ENCODE measurements at places on chromosomes 1 and 21.

DNA sequence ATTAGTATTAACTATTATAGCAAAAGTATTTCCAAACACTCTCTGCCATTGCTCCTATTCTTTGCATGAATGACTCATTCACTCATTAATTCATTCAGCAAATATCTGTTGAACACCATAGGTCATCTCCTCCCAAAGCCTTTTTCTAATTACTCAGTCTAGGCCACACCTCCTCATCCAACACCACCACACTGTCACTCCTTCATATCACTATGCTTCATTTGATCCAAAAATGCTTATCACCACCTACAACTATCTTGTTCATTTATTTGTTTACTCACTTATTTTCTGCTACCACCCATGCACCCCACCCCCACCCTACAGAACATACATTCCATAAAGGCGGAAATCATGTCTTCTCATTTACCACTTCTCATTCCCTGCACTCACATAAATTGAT lies 94.4 kb upstream of the TNFSF4 start:
- DNase-seq = no peak

DNA sequence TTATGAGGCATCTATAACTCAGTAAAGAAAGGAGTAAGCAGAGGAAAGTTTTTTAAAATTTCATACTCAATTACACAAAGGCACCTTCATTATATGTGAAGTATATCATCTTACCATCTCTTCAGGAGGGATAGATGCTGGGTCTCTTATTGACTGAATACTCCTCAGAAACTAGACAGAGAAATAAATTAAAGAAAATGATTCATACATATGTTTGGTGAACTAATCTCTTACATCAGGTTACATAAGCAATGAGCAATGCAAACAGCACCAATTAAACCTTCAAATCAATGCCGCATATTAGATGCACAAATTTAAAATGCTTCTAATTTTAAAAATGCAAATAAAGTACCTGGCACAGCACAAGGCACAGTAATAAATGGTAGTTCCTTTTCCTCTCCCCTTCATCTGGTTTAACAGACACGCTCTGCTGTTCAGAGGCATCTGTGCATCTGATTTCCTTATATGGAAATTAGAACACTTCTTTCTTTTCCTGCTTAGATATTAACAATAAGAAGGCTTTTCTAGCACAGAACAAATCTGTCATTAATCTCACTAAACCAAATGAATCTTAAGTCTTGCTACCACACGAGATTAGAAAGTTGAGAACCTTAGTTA lies 20.0 kb downstream of the SCYL3 start:
- DNase-seq = no peak

DNA sequence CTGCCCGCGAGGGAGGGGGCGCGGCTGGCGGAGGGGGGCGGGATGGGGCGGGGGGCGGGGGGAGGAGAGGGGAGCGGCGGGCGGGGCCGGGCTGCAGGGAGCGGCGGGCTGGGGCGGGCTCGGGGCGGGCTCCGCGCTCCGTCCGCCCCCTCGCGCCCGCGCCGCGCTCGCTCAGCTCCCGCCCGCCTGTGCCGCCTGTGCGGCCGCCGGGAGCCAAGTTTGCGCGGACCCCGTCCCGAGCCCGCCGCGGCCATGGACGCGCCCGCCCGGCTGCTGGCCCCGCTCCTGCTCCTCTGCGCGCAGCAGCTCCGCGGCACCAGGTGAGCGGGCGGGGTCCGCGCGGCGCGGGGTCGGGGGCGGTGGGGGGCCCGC lies at the start of gene GABRD:
Gene GABRD, plus strand, starts transcription at position 174 of the 372 bp plus-strand sequence. Its CDS starts 79 bp downstream, at position 253.
- DNase-seq = peak; percentile 12

- DNase-seq = no peak
Measured at GRCh38 chr21:36708286-36709029, 9.5 kb downstream of the SIM2 start.

DNA sequence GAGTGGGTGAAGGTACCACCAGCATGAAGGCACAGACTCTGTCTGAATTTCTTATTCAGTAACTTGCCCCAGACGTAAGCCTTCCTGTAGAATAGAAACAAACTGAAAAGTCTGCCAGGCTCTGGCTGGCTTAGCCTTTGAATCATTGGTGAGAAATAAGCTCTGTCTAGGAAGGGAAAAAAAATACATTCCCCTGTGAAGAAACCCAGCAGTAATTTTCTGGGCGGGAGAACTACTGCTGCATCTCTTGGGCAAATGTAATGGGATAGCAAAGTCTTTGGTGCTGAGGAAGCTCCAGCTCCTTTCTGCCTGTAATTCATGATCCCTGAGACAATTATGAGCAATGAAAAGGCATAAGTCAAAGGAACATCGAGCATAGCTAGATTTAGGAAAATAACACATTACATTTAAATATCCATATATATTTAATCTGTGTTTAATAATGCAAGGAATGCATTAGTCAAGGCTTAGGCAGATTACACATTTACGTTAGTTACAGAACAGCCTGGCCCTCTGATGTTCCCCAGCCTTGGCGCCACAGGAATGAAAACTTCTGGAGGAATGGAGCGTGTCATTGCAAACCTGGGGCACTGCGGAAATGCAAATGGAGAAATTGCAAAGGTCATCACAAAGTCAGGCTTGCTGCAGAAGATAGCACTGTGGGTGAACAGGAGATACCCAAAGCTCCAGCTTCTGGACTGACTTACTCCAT lies 216.3 kb upstream of the CAMK1G start:
- no peak for DNase-seq

DNA sequence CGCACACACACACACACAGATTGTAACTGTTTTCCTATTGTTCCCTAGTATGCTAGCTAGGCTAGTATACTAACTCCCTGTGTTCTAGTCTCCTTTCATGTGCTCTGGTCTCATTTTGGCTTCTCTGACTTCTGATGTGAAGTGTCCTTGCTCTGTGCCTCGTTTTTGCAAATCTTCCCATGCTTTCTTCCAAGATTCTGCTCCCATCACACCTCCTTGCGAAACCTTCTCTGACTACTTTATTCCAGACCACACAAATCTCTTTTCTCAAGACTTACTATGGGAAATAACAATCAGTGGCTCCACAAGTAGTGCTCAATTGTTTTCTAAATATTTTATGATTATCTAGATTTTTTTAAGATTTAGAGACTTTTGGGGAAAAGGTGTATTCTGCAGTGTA lies 10.3 kb downstream of the PRRX1 start:
- DNase-seq = no peak

DNA sequence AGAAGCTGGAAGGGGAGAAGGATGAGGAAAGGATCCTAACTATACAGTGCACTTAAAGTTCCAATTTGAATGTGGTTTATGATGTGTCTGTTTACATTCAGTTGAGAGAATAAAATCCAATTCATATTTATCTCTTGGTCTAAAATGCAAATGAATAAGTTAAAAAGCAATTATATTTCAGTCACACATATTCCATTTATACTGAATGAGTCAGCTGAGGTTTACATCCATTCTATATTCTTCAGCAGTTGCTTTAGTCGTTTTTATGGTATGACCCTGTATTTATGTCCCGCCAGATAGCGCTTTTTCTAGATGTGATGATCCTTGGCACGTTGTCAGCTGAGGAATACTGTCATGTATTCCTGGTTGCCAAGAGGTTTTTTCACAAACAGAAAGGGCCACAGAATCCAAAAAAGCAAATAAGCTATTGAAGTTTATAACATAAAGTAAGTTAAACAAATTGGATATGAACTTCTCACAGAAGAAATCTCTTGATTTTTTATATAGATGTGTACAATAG lies 866.2 kb downstream of the NCAM2 start:
- DNase-seq = no peak

- DNase-seq = no peak
Measured at GRCh38 chr1:22836850-22837249, 126.2 kb downstream of the EPHB2 start.

DNA sequence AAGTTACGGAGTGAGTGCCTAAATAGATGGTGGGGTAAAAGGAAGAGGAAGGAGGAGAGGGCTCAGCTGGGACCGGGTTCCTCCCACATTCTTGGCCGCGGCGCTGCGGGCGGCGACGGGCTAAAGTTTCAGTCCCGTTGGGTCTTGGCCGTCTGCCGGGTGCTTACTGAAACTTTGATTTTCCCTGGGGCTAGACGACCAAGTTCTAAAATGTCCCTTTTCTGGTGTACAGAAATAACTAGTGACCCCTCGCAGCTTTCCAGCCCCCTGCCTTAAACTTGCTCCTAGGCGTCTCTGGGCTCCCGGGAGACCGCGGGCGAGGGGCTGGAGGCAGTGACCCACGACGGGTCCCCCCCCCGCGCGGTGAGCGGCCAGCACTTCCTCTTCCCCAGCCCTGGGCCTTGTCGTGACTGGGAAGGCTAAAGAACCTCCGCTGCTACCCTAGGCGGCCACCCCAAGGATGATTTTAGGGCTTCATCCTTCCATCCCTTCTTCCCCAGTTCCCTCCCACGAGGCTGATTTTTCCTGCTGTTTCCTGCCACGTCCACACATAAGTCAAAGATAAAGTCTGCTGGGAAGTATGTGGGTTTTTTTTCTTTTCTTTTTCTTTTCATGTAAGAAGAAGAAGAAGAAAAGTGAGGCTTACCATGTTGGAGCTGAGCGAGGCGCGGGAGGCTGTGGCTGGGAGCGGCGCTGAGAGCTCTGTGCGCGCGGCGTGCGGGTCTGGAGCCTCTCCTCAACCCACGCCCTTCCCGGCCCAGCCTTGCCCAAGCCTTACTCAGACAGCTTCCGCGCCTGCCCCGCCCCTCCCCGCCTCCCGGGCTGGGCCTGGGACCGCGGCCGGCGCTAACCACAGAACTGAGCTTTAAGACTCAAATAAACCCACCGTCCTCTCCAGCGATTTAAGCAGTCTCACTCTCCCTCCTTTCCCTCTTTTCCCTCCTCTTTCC lies at the start of gene S100A11:
Gene S100A11, minus strand, starts transcription at position 738 of the 950 bp plus-strand sequence. Its CDS starts 89 bp downstream, at position 649.
- DNase-seq = peak; percentile 84

- DNase-seq = no peak
Measured at GRCh38 chr1:217896490-217896889, 265.3 kb downstream of the SPATA17 start.

GRCh38 chr1:8166406-8166805 lies 140.3 kb upstream of the ERRFI1 start:
- DNase-seq = no peak

DNA sequence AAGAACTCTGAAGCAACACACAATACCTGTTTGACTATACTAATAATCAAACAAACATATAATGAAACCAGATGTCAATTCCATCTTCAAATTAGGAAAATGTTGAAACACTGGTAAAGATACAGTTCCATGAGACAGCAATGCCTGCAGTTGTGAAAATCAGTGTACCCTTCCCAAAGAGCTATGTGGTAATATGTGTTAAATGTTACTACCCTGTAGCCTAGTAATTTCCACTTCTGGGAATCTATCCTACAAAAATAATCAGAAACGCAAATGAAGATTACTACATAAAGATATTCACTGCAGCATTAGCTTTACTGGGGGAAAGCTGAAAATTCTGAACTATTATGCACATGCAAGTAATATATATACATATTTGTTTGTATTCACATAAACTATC lies 16.9 kb downstream of the GLIS1 start:
- DNase-seq = no peak

GRCh38 chr1:5084676-5085075 lies 430.3 kb downstream of the AJAP1 start:
- no peak for DNase-seq

DNA sequence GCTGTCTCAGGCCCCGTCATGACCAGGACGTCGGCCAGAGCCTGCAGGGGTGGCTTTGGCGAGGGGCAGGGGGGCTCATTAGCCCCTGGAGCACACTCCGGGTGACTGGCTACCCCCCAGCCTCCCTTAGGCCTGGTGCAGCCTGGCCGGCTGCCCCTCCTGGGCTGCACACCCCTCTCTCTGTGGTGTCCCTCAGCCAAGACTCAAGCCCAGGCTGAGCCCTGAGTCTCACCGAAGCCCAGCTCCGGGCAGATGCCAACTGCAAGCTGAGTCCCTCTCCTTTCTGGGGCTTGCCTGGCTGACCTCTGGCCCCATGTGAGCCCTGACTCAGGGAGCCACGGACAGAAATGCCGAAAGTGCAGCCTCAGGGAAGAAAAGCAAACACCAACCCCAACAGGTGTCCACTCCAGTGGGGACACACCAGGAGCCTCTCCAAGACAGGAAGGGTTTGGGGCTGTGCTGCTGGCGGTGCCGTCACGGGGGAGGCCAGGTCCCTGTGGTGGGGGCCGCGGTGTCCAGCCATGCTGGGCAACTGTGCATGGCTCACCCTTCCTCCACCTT lies 5.3 kb upstream of the IBA57 start:
- DNase-seq = no peak

DNA sequence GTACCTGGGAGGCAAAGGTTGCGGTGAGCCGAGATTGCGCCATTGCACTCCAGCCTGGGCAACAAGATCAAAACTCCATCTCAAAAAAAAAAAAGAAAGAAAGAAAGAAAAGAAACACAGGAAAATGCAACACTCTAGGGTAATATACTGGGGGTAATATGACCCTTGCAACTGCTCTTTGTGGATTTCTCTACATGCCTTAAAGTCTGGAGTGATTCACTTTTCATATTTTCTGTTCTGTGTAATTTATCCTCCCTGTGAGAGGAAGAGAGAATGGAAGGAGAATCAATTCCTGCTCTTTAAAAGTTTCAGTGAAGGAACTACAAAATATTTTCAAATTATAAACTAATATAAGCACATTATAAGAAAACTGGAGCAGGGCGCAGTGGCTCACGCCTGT lies 22.7 kb downstream of the RIT1 start:
- no peak for DNase-seq

DNA sequence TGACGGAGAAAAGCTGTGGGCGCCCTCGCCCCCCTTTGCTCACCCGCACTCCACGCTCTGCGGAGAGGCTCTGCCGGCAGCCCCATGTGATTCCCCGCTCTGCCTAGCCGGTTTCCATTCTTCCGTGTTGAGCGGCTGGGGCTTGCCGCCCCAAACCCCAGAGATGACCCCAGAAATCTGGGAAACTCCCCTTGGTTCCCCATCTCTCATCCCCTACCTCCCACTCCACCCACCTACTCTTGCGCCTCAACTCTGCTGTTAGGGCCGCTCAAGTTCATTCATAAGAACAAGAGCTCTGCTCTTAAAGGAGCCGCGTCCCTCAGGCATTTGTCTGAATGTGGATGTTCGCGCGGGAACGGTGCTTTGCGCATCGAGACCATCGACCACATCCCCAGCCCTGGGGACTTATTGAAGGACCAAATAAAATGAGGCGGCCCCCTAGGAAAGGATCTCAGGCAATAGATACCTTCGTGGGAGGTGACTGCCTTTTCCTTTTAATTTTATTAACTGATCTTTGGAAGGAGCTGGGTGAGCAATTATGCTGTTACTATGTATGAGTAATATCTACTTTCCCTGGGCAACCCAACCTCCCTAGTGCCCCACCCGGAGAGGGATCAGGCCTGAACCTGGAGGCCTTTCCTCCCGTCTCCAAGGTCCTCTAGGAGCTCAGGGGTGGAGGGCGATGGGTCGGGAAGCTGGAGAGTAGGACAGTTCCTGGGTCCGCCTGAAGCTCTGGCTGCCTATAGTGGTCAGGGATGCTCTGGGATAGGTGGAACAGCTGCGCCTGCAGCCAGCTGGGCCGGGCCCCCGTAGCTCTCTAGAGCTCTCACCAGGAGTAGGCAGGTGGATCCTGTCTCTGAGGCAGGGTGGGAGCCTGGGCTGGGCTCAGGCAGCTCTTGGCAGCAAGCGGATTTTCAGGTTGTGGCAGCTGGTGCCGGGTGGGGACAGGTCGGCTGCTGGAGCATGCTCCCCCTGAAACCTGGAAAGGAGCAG lies 898 bp downstream of the MFSD2A start:
- peak; percentile 38 for DNase-seq

GRCh38 chr21:45556645-45557615 lies 14.7 kb upstream of the SLC19A1 start:
- DNase-seq = no peak

GRCh38 chr1:23562137-23562876 lies 3.0 kb upstream of the ID3 start:
- DNase-seq = no peak

Data from activated T-cell treated with anti-CD3 and anti-CD28 coated beads for 48 hours (primary cell).